ENCODE measurements at places on chromosomes 5 and 9.

GRCh38 chr5:173926359-173926758, 38.2 kb downstream of the CPEB4 start:
- DNase-seq, result no peak

- DNase-seq, result peak; percentile 7
These were observed 27.5 kb downstream of the ZNF474 start for GRCh38 chr5:122156724-122157325.

DNA sequence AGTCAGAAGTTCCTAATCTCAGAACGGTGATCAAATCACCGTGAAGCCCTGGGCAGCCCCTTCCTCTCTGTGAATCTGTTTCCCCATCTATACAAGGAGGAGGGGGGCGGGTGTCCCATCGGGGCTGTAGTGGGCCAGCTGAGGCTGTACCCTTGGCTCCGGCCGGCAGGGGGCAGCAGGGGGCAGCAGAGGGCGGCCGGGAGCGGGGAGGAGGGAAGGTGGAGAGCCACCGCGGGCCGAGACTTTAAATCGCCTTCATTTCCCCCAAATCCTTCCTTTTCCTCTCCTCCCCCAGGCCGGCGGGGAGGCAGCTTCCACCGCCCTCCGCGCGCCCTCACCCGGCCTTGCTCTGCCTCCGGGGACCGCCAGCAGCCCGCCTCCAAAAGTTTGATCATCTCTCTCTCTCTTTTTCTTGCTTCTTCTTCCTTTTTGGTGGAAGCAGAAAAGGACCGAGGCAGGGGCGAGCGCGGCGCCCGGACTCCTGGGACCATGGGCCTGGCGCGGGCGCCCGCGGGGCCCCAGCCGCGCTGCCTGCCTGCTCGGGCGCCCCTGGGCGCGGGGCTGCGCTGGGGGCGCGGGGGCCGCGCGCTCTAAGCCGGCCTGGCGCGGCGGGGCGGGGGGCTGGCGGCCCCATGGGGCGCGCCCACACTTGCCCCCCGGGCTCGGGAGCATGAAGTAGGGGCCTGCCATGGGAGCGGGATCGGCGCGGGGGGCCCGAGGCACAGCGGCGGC, at the start of gene COL27A1:
Gene COL27A1 (plus strand): TSS at position 275 of the 732 bp plus-strand sequence. CDS start 414 bp downstream, at position 689.
- peak; percentile 6 for DNase-seq

GRCh38 chr9:137783521-137783920, 94.1 kb upstream of the CACNA1B start:
- DNase-seq, result no peak

GRCh38 chr5:157819502-157820115, 39.3 kb downstream of the CLINT1 start:
- DNase-seq, result peak; percentile 22

DNA sequence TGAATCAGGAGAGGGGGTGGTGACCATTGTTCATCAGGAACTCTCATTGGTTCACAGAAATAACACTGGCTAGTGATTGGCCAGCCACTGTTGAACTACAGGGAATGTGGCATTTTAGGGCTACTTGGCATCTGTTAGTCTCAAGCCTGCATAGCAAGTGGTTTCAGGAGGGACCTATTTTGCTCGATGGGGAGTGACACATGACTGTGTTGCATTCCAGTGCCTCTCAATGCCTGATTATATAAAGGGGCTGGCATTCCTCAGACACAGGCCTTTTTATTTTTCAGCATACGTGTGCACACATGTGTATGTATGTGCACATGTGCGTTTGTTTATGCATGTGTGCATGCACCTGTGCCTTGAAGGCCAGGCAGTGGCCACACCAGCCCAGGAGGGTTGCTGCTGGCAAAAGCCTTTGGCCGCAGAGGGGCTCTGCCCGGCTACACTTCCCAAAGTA, 23.2 kb downstream of the FGD3 start:
- DNase-seq, result no peak

- no peak for DNase-seq
These were observed 33.9 kb downstream of the NR4A3 start for GRCh38 chr9:99855467-99856176.

- DNase-seq, result no peak
These were observed 42.6 kb upstream of the TNFAIP8 start for GRCh38 chr5:119313197-119313596.

- DNase-seq, result no peak
These were observed 468.2 kb upstream of the KIF2A start for GRCh38 chr5:61837788-61838187.

GRCh38 chr9:116749176-116749575, 62.1 kb downstream of the TRIM32 start:
- DNase-seq, result no peak

DNA sequence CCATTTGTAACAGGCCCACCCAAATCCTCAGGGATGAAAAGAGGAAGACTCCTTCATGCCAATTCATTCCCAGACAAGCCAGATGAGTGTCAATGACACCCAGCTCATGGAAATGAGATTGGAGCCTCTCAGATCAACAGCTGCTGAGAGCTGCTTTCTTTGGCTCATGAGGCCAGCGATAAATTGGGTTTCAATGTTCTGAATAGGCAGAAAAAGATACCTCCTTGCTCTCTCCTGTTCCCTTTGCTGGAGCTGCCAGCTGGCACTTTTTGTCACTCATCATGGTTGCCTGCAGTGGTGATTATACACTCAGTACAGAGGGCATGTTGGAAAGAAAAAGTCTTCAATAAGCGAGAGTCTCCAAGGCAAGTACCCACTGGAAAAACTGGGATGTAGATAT, 47.1 kb downstream of the SH3RF2 start:
- no peak for DNase-seq

DNA sequence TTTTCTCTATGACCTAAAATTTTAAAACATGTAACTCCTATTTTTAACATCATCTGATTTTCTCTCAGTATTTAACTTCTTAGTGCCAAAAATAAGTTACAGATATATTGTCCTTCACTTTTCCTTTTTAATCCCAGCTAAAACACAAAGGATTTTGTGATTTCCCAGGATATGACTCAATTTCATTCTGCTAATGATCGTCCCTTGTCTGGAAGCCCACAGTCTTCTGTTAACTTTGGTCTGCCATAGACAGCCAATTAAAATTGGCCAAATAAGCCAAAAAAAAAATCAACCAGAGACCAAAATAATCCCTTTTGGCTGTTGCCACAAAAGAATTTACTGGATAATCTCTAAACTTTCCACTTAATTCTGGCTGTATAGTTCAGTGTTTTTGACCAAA, 124.5 kb upstream of the FST start:
- DNase-seq, result no peak

DNA sequence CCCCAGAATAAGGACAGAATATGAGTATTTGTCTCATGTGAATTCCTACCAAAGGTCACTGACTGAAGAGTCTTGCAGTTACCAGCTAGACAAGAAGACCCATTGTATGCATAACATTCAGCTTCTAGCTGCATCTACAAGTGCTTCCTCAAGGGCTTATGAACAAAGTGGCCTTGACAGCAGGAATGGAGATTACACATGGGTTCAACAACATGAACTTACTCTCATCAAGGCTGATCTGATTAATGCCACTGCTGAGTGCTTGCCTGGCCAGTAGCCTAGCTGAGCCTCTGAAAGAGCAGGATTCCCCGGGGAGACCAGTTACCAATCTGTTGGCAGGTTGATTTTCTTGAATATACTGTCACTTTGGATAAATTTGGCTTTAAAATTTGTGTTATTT, 76.7 kb upstream of the CHD1 start:
- no peak for DNase-seq

DNA sequence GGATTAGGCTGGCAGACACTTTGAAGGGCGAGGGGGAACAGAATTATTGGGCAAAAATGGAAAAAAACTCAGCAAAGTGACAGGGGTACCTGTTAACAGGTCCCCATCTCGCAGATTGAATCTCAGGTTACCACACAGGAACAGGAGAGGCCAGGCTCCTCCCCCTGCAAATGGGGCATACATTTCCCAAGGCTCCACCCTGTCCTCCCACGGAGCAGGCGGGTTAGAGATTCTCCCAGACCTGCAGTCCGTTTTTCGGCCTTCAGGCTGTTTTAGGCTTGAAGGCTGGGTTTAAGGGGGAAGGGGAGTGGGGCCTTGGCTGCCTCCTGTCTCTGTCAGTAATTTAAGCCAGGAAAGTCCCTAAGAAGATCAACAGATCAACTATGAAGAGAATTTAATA, 42.7 kb downstream of the LRRC70 start:
- no peak for DNase-seq

DNA sequence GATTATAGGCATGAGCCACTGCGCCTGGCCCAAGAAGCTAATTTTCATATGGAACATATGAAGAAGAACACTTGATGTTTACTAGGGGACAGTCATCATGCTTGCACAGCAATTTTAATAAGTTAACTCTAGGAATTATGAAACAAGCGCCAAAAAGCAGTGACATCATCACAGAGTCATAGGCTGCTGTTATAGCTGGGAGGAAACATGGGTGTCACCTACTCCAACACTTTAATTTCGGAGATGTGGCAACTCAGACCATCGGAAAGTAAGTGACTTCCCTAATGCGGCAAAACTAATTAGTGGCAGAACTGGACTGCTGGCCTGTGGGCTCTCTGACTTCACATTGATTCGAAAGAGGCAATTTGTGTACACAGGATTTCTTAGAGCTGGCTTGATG, 38.1 kb upstream of the EQTN start:
- no peak for DNase-seq

GRCh38 chr9:135320943-135321342, 158.6 kb upstream of the PPP1R26 start:
- no peak for DNase-seq

DNA sequence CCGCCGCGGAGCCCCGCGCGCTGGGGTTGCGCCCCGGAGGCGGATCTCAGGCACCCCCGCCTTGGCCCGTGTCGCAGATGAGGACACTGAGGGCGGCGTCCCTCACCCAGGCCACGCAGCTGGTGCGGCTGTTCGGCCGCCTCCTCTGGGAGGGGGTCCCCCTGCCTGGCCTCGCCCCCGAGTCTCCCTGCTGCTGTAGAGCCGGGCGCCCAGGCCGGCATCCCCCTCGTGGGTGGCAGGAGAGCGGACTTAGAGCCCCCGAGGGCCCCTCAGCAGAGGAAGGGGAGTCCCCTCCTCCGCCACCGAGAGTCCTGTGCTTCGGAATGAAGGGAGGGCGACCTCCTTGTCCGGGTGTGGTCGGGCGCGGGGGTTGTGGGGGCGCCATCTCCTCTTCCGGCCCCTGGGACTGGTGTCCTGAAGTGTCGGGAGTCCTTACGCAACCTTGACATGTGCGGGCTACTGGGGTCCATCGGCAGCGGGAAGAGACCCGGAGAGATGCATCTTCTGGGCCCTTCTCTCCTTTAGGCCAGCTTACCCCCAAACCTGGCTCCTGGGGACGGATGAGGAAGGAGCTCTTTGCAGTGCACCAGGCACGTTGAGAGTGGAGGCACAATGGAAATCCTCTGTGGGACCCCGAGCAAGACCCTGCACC, 11.7 kb upstream of the EXOSC2 start:
- peak; percentile 21 for DNase-seq

DNA sequence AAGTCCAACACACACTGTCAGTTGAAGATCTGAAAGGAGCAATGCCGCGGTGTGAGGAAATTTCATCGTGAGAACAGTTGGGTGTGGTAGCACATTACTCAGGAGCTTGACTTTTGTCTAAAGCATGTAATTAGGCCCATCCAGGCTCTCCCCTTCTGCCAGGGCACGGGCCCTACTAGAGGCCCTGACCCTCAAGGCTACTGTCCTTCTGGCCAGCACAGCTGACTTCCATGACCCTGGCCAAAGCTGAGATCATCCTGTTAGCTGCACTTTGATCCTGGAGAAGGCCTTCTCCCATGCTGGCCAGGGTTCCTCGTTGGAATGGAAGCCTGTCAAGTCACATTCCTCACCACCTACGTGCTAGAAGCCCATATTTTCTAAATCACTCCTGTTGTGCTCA, 77.8 kb upstream of the SLC1A3 start:
- no peak for DNase-seq
